ENCODE measurements at places on chromosomes 4 and X.

GRCh38 chrX:69389101-69389501, 115.0 kb upstream of the NALF2 start:
- no peak for DNase-seq

GRCh38 chr4:91345632-91346031, 958.1 kb upstream of the GRID2 start:
- no peak for DNase-seq

GRCh38 chr4:40394236-40394635, 59.1 kb downstream of the CHRNA9 start:
- DNase-seq: no peak

GRCh38 chrX:47327902-47328301, 42.5 kb upstream of the ZNF157 start:
- DNase-seq: no peak

GRCh38 chr4:8282134-8282641, 12.6 kb downstream of the HTRA3 start:
- DNase-seq: no peak

DNA sequence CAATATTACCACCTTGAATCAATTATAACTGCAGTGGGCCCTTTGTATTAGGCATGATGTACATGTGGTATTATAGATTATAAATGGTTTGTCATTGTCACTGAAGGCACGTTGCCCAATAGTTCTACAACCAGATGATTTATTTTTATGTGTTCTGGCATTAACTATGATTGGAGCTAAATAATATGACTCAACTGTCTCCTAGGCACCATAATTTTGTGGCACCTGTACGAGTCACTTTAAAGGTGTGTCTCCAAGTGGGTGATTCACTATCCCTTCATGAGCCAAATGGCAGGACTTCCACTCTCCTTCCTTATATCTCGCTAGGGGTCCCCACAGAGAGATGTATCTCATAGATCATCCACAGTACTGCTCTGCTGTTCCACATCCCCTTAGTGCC, 6.1 kb upstream of the SMPX start:
- DNase-seq: no peak

DNA sequence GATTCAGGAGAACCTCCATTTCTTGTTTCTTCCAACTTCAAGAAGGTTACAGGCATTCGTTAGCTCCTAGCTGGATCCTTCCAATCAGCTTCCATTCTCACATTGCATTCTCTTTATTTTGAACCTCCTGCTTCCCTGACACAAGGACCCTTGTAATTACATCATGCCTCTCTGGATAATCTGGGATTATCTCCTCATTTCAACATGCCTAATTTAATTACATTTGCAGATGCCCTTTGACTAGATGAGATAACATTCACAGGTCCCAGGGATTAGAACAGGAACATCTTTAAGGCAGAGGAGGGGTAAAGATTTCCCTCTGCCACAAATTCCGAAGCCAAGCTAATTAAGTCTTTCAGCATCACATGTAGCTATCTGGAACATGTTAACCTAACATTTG, 753.8 kb upstream of the PCDH7 start:
- no peak for DNase-seq

DNA sequence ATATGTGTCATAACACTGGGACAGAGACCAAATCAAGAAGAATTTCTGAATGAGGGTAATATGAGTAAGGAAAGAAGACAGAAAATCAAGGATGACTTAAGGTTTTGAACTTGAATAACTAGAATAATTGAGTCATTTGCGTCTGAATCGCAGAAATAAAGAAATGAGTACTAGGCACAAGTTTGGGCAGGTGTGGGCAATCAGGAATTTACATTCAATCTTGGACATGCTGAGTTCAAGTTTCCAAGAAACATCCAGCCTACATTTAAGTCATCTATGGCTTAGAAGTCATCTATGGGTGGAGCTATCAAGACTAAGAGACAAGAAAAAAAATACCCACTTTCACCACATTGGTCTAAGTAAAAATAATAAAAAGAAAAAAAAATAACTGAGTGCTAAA, 30.4 kb upstream of the WDR44 start:
- DNase-seq: no peak

DNA sequence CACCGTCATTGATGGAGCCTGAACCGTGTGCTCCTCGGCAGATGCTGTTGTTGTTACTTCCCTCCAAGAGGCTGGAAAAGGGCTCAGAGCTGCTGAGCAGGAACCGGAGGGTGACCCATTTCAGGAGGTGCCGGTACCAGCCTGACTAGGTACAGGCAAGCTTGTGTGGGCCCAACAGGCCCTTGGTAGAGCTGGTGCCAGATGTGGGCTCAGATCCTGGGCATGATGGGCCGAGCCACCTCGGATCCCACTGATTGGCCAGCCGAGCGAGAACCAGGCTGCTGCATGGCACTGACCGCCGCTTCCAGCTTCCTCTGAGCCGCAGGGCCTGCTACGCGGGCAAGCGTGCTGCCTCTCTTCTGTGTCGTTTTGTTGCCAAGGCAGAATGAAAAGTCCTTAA, 33.7 kb downstream of the NOP14 start:
- DNase-seq: no peak

GRCh38 chr4:114870987-114871386, 242.4 kb downstream of the NDST4 start:
- DNase-seq: no peak

DNA sequence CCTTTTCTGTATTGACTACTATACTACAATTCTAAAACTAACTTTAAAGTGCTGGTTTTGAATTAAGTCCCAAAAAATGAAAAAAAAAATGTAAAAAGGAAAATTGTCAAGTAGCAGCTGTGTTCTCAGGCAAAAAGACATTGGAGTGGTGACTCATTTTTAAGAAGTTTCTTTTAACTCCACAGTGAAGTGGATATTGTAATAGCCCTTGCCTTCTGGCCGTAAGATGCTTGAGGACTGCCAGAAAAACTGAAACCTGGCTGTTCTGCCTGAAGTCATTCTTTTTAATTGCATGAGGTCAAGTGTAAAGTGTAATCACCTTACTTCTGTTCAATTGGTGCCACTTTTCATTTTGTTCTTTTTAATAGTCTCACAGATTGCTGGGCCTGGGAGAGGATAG, 28.9 kb downstream of the SPANXD start:
- DNase-seq: no peak

GRCh38 chrX:39904816-39905537, 192.8 kb downstream of the BCOR start:
- DNase-seq: no peak

GRCh38 chr4:153082322-153083301, 121.6 kb upstream of the TRIM2 start:
- DNase-seq: no peak

GRCh38 chr4:185738038-185738552, 73.9 kb downstream of the SORBS2 start:
- DNase-seq: no peak

- no peak for DNase-seq
These were observed 227.1 kb upstream of the JADE1 start for GRCh38 chr4:128582427-128582870.

- no peak for DNase-seq
These were observed 89.6 kb upstream of the KIT start for GRCh38 chr4:54568184-54568583.

DNA sequence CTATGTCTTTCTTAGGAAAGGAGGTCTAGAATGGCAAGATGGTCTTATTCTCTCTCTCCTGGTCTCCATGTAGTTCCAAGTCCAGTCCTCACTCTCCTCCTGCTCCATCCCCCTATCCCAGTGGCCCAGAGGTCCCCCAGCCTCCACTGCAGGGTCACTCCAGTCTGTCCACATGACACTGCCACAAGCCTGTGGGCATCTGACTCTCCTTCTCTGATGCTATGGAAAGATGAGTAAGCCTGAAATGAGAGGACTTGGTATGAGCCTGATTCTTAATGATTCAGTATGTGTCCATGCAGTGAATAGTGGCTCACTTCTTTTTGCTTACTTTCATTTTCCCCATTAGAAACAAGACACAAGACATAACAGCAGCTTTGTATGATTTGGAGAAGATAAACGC, 516.8 kb upstream of the ADGRL3 start:
- DNase-seq: no peak

DNA sequence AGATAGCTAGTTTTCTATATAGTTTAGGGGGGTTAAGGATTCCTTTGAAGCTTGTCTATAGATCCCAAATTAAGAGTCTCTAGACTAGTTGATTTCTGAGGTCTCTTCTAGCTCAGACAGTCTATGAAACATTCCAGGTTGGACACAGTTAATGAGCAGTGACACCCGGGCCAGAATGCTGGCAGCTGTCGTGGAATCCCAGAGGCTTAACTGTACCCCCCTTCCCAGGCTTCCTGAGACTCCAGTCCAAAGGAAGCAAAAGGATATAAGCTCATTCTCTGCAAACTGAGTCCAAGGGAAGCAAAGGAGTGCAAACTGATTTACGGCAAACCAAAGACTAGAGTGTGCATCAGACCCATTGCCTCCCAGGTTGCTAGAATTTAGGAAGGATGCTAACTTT, 62.9 kb downstream of the DCX start:
- DNase-seq: no peak

DNA sequence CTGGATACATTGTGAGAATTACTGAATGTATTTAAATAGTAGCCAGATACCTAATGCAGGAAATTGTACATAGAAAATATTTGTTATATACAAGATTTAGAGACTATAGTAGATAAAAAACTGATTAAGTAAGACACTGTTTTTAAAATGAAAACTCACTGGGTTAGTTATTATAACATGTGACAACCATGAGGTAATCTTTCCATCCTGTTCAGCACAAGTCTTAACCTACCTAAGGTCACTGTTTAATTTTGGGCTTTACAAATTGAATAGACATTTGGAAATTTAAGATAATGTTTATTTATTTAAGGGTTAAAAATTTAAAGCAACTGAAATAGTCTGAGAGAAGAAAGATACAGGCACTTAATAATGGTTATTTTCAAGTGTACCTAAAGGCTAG, 102.1 kb downstream of the STIM2 start:
- no peak for DNase-seq

DNA sequence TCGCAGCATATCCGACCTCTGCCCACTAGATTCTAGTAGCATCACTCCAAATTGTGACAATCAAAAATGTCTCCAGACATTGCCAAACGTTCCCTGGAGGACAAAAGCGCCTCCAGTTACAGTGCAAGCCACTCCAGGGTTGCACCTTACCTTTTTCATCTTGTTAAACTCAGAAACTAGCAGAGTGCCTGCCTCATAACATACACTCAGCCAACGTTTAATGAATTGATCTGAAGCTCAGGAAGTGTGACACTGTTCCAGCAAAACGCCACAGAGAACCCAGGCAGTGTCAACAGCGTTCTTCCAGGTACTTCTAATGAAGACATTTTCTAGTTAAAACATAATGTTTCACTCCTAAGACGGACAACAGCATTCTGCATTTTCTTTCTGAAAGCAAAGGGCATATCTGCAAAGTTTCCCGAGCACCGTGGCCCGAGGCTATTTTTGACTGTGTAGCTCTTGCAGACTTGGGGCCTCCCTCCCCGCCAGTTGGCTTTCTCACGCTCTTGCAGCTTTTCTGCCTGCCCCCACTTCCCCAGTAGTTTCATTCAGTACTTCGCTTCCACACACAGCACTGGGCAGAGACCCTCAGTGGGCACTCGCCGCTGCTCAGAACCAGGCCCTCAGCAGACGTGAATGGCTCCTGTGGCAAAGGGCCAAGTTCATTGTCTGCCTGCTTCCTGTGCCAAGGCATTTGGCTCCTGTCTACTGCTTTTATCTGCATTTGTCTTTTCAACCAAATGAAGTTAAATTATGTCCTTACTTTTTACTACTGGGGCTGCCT, 133.4 kb upstream of the TTC29 start:
- no peak for DNase-seq

DNA sequence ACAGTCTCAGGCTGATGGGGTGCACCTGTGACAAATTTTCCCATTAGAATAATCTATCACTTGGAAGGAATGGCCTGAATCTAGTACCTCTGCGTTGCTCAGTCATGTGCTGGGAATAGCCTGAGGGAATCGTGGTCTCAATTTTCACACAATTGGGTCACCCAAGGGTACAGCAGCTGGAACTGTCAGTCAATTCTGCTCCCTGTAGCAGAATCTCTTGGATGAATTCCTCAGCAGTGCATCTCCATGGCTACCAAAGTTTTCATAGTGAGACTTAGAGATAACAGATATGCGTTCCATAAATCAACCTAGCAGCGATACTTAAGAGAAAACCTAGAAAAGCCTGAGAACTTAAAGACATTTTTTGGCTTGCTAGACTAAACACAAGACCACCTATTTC, 288.7 kb upstream of the CTSO start:
- DNase-seq: no peak

DNA sequence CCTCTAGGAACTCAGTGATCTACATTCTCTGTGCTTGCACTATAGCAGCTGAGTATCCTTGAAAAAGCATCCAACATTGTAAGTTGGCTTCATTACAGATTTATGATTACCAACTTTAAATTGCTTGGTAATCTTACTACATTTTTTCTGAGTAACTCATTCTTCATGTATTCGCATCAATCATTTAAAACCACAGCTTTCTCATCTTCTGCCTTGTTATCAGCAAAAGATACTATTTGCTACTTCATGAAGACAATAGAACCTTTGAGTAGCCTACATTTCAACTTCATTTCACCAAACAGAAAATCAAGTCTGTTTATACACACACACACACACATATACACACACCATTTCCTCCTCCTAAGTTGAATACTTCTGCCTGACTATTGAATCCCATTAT, 6.2 kb upstream of the DCAF8L2 start:
- DNase-seq: no peak

DNA sequence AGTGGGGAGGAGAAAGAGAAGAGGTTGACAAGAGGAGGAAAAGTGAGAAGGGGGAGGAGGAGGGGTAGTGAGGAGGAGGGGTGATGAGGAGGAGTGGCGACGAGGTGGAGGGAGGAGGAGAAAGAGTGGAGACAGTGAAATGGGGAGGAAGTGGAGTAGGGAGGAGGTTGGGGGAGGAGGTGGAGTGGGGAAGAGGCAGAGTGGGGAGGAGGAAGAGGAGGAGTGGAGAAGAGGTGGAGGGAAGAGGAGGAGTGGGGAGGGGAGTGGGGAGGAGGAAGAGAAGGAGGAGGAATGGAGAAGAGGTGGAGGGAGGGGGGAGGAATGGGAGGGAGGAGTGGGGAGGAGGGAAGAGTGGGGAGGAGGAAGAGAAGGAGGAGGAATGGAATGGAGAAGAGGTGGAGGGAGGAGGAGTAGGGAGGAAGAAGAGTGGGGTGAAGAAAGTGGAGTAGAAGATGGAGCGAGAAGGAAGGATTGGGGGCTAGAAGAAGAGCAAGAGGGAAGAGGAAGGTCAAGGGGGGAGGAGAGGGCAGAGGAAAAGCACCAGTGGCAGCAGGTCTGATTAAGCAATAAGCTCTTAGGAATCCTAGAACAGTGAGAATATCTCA, 50.0 kb upstream of the MTNR1A start:
- DNase-seq: no peak

DNA sequence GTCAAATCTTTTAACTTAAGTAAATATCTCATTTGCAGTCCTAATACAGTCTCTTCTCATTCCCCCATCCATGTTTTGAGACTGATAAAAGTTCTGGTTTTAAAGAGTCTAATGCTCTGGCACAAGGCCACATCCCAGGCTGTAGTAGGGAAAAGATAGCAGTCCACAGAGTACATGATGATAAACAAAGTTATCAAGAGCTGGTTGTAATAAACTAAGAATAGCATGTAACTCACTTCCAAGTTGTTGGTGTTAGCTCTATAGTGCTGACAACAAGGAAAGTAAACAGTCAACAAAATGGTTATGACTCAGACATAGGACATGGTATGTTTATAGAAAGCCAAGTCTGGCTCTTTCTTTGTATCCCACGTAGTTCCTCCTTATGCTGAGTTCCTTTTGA, 21.8 kb upstream of the AREG start:
- no peak for DNase-seq

All from stimulated activated CD8-positive, alpha-beta memory T cell treated with anti-CD3 and anti-CD28 coated beads, Interleukin-4, amount 100 ng/mL, for 4 hours (primary cell).